ENCODE measurements at places on chromosomes 7 and 10.

DNA sequence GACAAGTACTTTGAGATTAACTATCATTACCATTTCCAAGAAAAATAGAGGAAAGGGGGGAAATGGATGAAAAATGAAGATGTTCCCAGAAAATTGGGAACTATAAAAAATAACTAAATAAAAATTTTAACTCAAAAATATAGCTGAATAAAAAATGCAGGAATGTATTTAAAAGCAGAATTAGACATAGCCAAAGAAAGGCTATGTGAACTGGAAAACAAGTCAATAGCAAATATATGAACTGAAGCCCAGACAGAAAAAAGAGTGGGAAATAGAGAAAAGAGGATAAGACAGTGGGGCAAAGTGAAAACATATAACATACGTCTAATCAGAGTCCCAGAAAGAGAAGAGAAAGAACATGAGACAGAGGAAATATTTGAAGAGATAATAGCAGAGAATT is 10.3 kb downstream of the PPP1R3C start:
- DNase-seq, result no peak

GRCh38 chr7:80372415-80372814 is 139.4 kb downstream of the GNAT3 start:
- DNase-seq, result peak; percentile 48

DNA sequence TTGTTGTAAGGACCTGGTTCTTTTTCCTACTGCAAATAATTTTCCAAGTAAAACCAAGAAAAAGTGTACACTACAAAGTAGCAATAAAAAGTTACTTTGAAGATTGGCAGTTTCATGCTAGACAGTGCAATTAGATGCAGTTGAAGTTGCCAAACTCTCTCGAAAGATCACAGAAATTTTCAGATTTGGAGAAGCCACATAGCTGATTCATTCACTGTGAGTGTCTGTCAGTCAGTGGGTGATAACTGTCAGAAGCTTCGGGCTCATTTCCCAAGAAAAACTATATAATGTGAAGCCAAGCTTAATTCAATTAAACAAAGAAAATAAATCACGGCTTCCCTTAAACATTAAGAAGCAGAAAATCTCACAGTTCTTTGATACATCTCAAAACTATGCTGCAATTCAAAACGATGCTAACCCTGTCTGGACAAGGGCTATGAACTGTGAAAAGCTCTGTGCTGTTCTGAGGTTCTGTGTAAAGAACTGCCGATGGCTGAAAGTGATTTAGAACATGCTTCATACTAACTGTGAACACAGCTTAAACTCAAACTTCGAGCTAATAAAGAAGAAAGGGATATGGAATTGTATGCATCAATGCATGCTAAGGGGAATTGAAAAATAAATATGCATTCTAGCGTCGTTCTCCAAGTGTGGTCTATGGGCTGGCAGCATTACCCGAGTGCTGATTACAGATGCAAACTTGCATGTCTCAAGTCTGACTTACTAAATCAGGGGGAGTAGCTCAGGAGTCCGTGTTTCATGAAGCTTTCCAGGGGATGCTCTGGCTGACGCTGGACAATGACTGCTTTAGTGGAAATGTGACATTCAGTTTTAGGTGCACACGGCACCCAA is 557.4 kb downstream of the CALN1 start:
- no peak for DNase-seq

GRCh38 chr7:17996442-17997223 is 31.0 kb downstream of the PRPS1L1 start:
- no peak for DNase-seq

- no peak for DNase-seq
Measured at GRCh38 chr7:156006024-156006423, 193.8 kb upstream of the SHH start.

- no peak for DNase-seq
Measured at GRCh38 chr7:50306494-50307367, 2.2 kb downstream of the IKZF1 start.

GRCh38 chr7:105805447-105806019 is 70.9 kb downstream of the ATXN7L1 start:
- DNase-seq, result no peak

DNA sequence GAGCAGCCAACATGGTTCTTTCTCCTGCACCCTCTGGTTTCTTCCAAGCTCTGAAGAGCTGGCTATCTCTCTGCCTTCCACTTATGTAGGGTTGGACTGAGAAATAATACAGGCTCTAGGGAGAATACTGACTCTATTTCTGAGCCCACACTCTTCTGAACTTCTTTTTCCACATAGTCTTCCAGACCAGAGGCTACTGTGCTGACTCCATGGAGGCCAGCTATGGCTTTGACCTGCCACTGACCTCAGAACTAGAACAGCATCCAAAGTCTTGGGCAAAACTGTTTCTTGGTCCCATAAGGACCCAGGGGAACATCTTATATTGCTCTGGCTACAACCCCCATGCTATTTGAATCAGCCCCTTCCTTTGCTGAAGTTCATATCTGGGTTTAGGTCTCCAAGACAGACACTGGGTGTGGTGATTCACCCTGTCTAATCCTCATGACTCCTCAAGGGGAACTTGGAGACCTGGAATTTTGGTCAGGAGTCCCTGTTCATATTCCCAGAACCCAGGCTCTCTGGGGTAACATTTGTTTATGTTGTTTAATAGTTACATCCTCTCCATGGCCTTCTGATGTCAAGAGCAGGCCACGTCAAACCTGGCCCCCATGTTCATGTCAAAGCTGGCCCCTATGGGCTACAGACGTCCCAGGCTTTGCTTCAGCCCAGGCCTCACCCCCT is 12.1 kb upstream of the PLAU start:
- no peak for DNase-seq

DNA sequence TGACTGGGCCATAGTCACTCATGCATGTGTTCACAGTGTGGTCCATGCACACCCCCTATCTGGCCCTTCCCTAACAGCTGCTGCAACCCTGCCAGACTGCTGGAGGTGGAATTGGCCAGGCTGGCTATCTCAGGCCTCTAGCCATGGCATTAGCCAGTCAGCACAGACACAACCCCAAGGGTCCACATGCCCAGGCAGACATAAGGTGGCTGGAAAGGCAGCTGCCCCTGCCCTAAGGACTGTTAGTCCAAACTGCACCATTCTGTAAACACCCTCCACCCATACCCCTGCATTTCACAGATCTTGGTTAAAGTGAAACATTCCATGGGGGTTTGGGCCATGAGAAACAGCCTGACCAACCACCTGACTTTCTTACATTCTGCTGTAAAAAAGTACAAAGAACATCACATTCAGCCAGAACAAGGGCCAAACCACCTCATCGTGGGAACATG is 137.4 kb upstream of the KCNMA1 start:
- peak; percentile 5 for DNase-seq

GRCh38 chr7:14414274-14414986 is 425.0 kb upstream of the ETV1 start:
- DNase-seq, result no peak

DNA sequence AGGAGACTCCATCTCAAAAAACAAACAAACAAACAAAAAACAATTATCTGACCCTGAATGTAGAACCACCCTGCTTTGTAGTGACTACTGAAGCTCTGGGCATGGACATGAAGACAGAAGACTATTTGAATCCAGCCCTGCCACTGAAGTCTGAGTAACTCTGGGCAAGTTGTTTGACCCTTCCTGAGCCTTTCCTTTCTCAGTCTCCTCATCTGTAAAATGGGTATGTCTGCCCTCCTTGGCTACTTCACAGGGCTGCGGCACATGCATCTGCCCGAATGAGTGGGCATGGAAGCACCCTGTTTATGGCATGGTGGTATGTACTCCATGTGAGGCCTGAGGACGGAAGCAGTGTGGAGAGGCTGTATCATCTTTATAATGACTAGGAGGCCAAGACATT is 22.2 kb upstream of the MALSU1 start:
- no peak for DNase-seq

- no peak for DNase-seq
Measured at GRCh38 chr7:50962281-50962883, 179.7 kb upstream of the GRB10 start.

DNA sequence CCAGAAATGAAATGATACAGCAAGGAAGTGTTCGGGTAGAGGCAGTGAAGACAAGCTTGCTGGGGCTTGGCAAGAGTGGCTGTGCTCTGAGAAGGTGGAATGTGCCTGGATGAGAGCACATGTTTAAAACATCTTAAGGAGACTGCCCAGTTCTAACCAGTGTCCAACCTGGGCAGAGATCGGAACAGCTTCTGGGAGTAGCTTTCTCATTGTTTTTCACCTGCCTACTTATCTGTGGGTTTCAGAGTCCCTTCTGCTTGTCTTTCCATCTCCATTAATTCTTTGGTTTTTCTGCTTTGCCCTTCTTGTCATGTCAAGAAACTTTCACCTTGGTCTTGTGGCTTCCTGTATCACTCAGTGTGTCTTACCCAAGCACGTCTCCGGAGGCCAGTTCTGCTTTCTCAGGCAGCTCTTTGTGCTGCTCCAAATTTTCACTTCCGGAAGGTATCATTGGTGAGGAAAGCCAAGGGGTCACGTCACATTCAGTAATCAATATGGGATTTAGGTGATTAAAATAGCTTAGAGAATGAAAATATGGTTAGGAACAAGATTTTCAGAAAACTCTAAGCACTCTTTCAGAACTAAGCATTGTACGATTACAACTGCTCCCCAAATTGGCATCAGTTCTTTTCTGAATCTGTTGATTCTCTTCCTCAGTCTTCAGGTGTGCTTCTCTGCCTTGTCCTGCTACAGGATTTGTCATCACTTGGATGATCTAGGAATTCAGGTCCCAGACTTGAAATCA is 5.5 kb upstream of the LAMB4 start:
- no peak for DNase-seq

DNA sequence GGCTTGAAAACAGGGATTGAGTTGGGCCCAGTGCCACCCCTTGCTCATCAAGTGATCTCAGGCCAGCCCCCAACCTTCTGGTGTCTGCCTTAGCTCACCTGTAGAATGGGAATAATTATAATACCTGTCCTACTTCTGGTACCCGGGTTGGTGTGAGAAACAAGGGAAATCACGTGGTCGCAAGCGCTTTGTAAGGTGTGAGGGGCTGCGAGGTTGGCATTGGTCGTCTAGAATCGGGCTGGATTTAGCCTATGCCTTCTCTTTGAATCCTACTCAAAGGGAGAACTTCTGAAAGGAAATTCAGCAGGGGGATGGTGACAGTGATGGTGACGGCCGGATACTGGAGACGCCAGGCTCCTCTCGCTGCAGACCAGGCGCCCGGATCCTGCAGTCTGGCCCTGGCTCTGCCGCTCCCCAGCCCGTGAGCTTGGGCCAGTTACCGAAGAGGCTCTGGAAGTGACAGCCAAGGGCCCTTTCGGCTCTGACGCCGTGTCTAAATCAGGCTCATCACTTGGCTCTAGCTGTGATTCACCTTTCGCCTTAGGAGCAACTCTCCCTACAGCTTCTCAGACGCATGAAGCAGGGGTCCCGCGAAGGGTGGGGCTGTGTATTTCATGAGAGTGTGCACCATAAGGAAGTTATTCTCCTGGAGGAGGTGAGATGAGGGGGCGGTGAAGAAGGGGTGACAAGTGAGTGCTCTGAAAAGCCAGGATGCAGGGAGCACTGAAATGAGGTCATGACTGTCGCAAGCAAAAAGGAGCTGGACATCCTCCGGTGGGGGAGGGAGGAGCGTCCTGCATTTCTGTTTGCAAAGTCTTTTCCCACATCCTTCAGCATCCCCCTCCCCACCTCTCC is 4.0 kb upstream of the CREB5 start:
- no peak for DNase-seq

DNA sequence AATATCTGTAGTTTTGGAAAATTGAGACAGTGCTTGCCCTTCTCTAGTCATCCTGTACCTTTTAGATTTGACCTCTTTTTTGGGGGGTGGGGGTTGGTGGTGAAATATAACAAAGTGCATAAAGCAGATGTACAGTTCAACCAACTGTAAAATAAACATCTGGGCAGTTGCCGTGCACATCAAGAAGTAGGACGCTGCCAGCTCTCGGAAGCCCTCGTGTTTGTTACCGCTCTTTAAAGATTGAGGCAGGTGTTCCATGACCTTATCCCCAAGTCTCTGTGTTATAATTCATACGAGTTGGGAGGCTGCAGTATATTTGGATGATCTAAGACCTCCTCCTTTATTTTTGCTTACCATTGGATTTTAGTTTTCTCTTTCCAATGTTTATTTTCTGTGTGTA is 55.1 kb downstream of the SDK1 start:
- DNase-seq, result no peak

DNA sequence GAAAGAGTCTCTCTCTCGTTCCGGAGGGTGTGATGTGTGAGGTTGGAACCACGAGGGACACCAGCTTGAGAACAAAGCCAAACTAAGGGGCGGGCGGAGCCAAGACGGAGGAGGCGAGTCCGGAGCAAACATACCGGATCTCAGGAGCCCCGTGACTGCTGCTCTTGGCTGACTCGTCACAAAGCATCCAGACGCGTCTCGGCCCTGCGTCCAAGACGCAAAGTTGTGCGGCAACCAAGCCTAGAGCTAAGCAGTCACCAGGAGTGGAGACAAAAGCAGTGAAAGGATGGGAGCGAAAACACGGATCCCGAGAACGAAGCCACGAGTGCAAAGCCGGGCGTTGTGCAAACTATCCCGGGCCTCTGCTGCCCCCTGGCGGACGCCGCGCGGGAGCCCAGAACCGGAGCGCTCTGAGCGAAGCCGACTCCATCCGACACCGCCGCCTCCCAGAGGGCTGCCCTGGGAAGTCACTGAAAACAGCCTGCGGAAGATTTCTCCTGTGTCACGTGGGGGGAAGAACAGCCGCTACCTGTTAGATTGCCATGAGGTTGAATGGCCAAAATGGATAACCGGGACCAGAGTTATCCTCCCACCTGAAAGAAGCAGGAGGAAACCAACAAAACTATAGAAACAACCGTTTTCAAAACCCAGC is 46.4 kb upstream of the TMEM72 start:
- DNase-seq, result peak; percentile 87

GRCh38 chr7:105210721-105211205 is 178.0 kb downstream of the SRPK2 start:
- peak; percentile 66 for DNase-seq

GRCh38 chr7:68706291-68706690 is 892.0 kb upstream of the AUTS2 start:
- peak; percentile 83 for DNase-seq

GRCh38 chr7:320297-320696 is 30.3 kb downstream of the FOXL3 start:
- DNase-seq, result no peak

DNA sequence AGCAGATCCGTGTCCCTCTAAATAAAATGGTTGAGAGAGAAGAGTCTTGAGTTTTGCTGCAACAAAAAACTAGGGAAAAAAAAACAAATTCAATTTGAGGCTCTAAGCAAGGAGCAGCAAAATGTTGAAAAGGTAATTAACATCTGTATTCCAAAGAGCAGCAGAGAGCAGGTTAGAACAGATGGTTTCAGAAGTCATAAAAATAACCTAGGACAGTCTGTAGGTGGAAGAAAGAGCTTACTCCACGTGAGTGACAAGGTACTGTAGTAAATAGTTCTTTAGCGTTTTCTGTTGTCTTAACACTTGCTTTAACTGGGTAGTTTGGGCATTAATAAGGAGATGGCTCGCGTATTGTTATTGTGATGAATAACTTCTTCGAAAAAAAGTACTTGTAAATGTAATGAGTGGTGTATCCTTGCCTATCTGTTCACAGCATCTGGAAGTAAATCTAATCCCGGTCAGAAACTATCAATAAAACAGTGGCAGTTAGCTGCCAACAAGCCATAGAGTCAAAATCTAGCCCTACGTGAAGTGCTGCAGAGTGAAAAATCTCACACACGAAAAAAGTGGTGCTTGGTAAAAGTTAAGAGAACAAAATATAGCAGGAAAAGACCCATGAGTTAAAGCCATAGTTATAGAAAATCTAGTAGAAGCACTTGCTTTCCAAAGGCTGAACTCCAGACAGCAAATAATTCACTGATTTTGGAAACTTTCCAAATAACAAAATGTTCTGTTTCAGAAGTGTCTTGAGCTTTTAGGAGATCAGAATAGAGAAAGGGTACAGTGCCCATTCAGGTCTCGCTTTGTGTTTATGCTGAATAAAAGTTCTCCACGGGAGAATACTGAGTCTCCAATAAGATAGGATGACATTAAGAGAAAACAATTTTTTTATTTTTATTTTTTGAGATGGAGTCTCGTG is 49.3 kb upstream of the PARD3 start:
- DNase-seq, result no peak

Data from fibroblast of pulmonary artery (primary cell).